ENCODE measurements at places on chromosomes 2 and 18.

- DNase-seq, result peak; percentile 62
These were observed 94.7 kb upstream of the ARHGAP15 start for GRCh38 chr2:143034292-143035074.

DNA sequence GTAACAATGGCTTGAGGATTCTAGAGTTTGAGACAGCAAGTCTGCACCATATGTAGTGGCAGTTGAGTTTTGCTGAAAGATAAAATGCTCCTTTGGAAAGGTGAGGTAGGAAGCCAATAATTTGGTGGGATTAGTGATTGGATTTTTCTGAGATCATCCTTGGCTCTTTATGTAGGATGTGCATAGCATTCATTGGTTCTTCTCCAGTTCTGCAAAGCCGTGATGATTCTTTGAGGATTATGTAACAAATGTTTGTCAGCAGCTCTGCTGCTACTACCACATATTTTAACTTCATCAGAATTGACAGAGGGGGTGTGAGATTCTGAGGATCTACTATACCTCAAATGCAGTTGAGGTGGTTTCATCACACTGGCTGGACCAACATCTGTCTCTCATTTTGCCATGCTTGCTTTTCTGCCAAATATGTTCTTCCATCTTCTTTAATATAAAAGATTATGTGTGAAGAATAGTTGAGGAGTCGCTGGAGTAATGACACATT, 188.9 kb upstream of the RASGRP3 start:
- no peak for DNase-seq

GRCh38 chr18:46009125-46009840, 42.2 kb upstream of the EPG5 start:
- no peak for DNase-seq

- no peak for DNase-seq
These were observed 116.0 kb downstream of the MAP3K20 start for GRCh38 chr2:173191601-173192000.

DNA sequence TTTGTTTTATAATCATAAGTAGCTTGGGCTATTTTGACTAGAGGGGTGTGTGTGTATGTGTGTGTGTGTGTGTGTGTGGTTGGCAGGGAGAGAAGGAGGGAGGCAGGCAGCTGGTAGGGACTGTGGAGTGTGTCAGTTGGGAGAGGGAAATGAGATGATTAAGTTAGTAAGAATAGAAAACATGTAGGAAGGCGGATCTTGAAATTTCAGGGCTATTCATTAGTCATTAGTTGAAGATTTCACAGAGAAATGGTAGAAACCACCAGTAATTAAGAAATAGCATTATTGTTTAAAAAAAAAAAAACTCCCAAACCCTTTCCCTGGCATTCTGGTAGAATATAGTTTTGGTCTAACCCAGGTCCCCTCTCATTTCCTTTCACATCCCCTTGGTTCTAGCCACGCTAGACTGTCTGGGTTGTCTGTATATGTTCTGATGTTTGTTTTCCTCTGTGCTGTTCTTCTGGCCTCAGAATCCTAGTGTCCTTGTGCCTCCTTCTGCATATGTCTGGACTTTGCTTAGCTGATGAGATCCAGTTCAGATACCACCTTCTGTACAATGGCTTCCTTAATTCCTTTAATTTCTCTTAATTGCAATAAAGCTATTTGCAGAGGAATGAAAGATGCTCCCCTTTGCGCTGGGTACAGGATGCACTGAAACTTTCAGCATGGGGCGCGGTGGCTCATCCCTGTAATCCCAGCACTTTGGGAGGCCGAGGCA, 161.6 kb downstream of the NEDD4L start:
- DNase-seq, result no peak

- no peak for DNase-seq
These were observed 265.2 kb upstream of the SPHKAP start for GRCh38 chr2:228446734-228447133.

DNA sequence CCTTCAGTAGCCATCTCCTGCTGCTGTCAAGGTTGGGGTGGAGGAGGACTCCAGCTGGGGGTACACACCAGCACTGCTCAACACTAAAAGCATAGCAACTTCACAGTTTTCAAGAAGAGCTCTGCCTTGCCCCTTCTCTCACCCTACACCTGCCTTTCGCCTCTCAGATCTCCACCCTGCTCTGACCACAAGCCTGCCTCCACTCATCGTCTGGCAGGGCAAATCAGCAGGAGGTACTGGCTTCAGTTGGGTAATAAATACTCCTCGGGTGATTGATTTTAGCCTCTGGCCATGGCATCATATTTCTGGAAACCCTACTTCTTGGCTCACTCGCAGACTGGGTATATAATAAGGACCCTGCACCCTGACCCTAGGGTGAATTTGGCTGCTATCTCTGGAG, 3.1 kb upstream of the PRKAG3 start:
- DNase-seq, result no peak

GRCh38 chr2:64865831-64866345, 123.3 kb upstream of the SLC1A4 start:
- no peak for DNase-seq

GRCh38 chr2:43418680-43419079, 177.2 kb downstream of the THADA start:
- no peak for DNase-seq

- no peak for DNase-seq
These were observed 585 bp upstream of the MOB1A start for GRCh38 chr2:74179063-74179865.

GRCh38 chr18:59900222-59901128, 679 bp downstream of the PMAIP1 start:
- peak; percentile 50 for DNase-seq

- DNase-seq, result no peak
These were observed 45.4 kb downstream of the SLC40A1 start for GRCh38 chr2:189534854-189535832.

GRCh38 chr2:85385746-85386145, 24.4 kb downstream of the CAPG start:
- no peak for DNase-seq

DNA sequence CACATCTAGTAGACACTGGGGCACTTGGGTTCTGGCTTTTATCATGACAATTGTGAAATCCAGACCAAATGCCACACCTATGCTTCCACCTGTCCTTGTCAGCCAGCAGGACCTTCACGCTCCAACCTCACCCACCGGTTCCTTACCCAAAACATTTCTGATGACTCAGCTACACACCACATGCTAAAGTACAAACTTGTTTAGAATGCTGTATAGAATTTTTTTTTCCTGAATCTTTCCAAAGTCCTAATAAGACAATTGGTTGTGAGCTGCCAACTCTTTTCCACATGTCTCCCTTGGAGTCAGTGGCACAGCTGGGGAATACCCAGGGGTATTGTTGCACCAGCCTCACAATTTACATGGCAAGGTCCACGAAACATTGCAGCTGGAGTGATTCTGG, 75.5 kb upstream of the LPIN2 start:
- no peak for DNase-seq

- no peak for DNase-seq
These were observed 9.7 kb downstream of the GPR55 start for GRCh38 chr2:230915319-230915718.

- no peak for DNase-seq
These were observed 44.2 kb downstream of the RTP5 start for GRCh38 chr2:241913703-241914102.

DNA sequence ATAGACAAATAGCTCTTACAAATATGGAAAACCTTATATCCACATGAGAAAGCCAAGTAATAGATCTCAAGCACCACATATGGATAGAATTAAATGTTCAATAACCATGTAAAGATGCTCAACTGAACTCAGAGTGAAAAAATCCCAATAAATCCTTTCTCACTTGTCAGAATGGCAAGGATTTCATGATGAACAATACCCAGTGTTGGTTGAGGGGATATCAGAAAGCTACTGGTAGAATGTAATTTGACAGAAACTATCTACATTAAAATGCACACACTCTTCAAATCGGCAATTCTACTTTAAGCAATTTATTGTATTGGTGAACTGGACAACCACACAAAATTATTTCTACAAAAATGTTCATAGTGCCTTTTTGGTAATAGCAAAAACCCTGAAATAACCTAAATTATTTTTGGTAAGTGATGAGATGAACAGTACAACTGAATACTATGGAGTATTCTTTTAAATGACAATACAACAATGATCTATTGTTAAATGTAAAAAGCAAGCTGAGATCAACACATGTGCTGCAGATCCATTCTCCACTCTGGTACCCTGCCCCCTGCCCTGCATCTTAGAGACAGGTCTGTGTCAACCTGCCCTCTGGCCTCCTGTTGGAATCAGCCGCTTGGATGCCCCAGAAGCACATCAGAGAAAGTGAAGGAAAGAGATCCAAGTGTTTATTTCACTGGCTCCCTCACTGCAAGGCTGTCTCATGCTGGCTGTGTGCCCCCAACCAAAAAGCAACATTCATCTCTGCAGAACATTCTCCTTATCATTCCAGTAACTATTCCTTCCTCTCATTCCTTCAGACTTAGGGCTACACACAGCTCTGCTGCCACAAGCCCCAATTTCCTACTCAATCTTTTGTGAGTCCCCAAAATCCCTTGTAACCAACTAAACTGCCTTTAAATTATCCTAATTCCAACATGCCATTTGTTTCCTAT, 442.5 kb downstream of the LRATD1 start:
- DNase-seq, result no peak

DNA sequence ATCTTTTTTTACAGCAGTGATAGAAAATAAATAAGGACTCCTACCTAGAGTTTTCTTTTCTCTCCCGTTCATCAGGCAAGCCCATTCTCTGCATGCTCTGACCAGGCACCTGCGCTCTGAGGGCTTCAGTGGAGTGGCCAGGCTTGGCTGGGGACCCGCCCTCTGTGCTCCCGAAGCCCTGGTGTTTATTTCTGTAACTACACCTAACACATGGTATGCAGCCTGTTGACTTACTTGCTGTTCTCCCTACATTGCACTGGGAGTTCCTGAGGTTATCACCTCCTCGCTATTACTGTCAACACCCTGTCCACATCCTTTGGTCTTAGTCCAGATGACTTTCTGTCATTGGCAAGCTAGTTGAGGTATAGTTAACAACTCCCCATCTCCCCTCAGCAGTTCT, 317.7 kb downstream of the LPIN1 start:
- DNase-seq, result no peak

DNA sequence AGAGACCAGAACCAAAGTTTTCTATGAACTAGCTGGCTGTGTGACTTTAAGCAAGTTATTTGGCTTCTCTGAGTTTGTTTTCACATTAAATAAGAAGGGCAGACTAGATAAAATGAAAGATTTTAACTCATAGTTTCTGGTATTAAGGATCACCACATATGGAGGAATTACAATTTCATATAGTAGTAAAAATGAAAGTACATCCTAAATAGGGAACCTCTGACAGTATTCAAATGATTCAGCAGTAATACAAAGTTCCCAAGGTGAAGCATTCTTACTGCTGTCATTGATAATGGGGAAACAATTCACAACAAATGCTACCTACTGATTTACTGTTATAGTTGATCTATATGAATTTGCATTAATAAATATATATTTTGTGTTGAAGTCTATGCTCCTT, 170.3 kb upstream of the VRK2 start:
- no peak for DNase-seq

DNA sequence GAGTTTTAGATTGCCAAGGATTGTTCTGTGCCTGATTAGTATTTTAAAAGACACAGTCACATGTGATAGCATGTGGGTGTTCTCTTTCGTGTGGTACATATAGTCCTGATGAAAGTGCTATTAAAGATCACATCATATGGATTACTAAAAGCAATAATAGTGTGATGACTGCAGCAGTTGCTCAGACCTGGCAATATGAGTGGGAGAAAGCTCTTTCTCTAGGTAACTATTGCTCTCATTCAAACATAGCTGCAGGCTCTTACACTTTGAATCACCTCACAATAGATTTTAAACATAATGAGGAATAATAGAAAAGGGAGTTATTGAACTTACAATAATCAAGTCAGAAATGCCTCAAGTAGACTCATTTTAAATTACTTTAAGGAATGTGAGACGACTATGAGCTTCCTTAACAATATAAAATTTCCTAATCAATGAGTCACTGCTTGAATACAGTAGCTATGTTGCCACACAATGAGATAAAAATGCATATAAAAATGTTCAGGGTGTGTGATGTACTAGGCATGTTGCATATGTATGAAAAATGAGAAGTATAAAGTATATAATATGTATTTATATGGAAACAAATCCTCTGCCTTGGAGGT, 452.1 kb downstream of the TMX3 start:
- DNase-seq, result no peak

DNA sequence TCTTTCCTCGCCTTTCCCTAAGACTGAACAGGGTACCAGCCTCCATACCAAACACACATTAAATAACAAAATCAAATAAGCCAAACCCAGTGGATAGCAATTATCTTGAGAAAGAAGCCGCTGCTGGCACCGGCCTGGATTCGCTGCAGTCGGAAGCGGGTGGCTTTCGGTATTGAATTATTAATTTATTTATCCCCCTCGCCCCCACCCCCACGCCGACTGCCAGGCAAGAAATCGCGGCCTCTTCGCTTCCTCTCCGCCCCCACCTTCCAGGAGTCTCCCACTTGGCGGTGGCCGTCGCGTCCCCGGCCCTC, 370 bp upstream of the ZNF804A start:
- DNase-seq, result no peak

DNA sequence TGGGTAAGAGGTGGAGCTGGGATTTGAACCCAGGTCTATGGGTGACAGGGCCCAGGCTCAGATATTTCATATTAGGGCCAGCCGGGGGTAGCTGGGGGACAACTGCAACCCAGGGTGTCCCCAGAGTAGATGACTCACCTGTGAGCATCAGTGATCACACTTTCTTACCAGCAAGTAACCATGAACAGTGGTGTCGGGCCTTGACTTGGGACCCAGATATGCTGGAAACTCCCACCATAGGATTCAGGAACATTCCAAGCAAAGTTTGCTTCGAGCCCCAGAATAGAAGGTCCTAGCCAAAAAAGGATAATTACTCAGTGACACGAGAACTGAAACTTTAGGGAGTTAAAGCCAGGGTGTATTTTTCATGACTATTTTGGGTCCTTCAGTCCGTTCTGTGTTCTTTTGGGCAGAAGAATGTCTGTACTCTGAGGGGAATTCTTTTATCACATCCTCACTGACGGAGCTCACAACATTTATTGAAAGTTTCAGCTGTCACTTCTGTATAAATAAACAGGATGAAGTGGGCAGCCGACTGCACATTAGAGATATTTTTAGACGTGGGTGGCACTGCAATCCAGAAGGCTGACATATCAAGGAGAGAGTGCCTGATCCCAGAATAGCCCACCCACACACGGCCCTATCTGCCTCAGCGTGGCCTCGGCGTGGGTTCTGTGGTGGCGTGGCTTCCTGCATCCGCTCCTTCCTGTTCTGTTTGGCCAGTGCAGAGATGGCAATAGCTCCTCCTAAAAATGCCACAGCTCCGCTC, 45.6 kb downstream of the RAMP1 start:
- DNase-seq, result peak; percentile 83

GRCh38 chr2:174699993-174700766, 64.1 kb downstream of the CHRNA1 start:
- DNase-seq, result no peak

DNA sequence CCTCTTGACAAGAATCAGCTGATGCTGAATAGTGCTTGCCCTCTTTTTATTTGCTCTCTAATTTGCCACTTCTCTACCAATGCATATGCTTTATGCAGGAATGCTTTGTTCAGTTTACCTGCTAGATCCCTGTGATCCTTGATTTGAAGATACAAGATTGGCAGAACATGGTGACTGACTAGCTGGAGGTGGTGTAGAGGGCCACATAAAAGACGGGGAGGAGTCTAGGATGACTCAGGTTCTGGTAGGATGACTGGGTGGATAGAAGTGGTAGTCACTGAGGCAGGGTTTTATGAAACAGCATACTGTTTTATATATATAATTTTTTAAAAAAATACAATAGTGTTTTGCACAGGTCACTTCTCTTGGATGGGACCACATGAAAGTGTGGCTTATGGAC, 6.3 kb upstream of the ADGRF3 start:
- DNase-seq, result no peak

All from GDM1 (cell line).